GM13976 (cell line): ENCODE measurements at places on chromosomes 3 and 15.

GRCh38 chr3:5579946-5580345, 392.4 kb downstream of the EDEM1 start:
- no peak for DNase-seq

- no peak for DNase-seq
Observed at GRCh38 chr3:51052562-51052961, 332.5 kb upstream of the MANF start.

GRCh38 chr3:122957707-122958689, 69.6 kb downstream of the SEMA5B start:
- DNase-seq, result no peak

GRCh38 chr3:35385271-35385670, 254.1 kb upstream of the ARPP21 start:
- DNase-seq, result no peak

- DNase-seq, result no peak
Observed at GRCh38 chr3:171127611-171128010, 101.1 kb upstream of the SLC2A2 start.

DNA sequence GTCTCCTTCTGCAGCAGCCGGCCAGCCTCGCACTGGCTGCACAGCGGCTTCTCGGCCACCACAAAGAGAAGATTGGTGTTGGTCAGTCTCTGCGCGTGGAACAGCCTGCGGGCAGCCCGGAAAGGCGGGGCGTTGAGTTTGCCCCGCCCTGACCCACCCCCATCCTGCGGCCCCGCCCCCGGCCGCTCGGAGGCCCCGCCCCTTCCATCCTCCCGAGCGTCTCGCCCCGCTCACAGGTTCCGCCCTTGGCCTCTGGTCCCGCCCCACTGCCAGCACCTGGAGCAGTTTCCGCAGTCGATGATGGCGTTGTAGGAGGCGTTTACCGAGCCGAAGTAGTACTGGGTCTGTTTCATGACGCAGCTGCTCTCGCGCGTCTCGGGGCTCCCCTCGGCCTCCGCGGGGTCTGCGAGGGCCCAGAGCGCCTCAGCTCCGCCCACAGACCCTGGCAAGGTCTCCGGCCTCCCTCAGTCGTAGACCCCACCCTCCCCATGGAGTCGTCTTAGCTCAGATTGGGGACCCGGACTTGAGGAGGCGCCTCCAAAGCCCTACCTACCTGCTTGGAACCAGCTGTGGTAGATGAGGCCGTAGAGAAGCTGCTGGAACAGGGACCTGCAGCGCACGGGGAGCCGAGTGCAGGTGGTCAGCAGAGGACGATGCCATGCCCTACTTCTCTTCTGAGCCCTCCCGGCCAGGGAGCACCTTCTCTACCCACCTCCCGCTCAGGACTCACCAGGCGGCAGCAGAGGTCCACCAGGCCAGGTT, 5.9 kb upstream of the TMEM115 start:
- DNase-seq, result peak; percentile 97

GRCh38 chr3:112056451-112056929, 22.0 kb downstream of the TMPRSS7 start:
- no peak for DNase-seq

DNA sequence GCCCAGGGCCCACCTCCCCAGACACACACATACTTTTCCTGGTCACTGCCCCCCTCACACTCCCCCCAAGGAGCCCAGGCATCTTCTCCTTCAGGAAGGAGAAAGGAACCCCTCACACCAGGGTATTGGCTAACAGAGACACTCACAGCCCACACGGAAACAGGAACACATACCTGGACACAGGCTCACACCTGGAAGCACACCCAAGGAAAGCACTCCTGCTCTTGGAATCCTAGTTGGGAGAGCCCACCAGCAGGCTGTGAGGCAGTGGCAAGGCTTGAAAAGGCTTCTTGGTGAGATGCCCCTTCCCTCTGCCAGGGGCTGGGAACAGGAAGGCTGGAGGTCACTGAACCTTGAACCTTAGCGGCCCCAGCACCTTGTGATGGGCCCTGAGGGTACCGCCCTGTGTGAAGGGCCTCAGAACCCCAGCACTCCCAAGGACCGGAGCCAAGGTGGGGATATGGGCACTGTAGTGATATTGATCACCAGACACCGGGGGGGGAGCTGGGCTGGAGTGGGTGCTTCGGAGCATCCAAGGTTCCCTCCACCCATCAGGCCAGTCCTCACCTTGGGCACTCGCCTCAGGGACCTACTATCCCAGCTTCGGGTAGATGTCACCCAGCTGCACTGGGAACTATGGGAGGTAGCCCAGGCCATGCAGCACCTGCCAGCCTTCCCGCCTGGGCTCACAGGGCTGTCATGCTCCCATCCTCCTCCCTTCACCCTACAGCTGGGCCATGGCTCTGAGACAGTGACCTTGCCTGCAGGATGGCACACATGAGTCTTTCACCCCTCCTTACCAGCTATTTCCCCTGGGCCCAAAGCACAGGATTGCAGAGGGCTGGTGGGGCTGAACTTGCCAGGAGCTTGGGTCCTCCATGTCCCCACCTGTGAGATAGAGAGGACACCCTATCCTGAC, 16.4 kb downstream of the MYL3 start:
- no peak for DNase-seq

- peak; percentile 78 for DNase-seq
Observed at GRCh38 chr15:65981837-65982626, 112.7 kb downstream of the RAB11A start.

DNA sequence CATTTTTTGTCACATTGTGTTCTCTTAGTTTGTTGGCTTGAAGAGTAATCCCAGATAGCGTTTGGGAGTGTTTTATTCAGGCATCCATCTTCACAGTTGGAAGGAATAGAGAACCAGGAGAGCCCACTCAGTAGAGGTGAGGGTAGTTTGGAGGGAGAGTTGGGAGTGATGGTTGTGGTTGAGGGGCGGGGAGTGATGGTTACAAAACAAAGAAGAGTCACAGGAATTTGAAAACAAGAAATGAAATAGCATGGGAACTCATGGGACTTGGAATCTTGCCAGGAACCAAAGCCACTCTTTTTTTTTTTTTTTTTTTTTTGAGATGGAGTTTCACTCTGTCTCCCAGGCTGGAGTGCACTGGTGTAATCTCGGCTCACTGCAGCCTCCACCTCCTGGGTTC, 36.3 kb downstream of the DUT start:
- no peak for DNase-seq
